ENCODE measurements at places on chromosomes 6 and 20.

DNA sequence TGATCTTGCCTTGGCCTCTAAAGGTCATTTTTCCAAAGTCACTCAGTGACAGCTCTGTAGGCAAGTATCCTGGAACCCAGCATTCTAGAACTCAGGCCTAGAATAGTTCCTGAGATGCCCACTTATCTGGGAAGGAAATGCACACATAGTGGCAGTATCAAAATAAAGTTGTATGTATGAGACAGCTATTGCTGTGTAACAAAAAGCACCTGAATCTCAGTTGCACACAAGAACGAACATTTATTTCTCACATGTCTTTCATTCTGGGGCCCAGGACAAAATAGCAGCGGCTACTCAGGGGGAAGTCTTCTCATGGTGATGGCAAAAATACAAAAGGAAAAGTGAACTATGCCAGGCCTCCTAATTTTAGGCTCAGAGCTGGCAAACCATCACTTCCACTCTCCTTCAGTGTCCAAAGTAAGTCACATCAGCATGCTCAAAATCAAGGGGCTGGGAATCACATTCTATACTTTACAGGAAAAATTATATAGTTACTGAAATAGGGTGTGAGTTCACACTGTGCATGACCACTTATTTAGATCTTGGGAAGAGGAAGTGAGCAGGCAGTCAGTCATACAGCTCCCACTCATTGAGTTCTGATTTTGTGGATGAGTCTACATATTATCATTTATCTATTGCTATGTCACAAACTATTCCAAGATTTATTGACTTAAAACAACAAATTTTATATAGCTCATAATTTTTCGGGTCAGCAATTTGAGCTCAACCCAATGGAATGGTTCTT is 133.7 kb upstream of the RIN2 start:
- DNase-seq, result no peak

- no peak for DNase-seq
These were observed 81.9 kb upstream of the TULP1 start for GRCh38 chr6:35594503-35595186.

- no peak for DNase-seq
These were observed 207.7 kb upstream of the PTCHD4 start for GRCh38 chr6:48318670-48319069.

- DNase-seq, result no peak
These were observed 57.1 kb downstream of the GOPC start for GRCh38 chr6:117545161-117545595.

- DNase-seq, result no peak
These were observed 47.5 kb upstream of the NUP153 start for GRCh38 chr6:17754254-17754653.

DNA sequence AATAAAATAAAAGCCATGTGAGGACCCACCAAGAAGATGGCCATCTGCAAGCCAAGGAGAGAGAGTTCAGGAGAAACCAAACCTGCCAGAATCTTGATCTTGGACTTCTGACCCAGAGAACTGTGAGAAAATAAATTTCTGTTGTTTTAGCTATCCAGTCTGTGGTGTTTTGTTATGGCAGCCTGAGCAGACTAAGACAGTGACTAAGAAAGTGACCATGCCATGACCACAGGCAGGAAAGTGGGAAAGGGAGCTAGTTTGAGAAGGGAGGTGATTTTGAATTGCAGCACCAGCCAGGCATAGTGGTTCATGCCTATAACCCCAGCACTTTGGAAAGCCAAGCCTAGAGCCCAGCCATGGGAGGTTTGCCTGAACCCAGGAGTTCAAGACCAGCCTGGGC is 21.9 kb upstream of the C6orf62 start:
- no peak for DNase-seq

DNA sequence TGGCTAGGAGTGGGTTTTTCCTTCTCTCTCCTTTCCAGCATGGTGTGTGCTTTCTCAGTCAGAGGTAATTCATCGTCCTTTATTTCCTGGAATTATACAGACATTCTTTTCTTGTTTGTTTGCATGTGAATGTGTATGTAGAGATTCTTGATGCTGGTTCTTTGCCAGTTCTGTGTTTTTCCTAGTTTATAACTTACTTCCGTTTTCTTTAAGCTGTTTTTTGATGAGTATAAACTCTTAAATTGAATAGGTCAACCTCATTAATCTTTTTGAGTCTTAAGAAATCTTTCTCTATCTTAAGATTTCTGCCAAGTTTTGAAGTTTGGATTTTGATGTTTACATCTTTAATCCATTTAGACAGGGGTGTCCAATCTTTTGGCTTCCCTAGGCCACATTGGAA is 38.7 kb downstream of the IGF2R start:
- no peak for DNase-seq

- no peak for DNase-seq
These were observed 721.9 kb upstream of the HS3ST5 start for GRCh38 chr6:115064680-115065079.

GRCh38 chr6:13429406-13429753 is 58.0 kb downstream of the GFOD1 start:
- no peak for DNase-seq

GRCh38 chr20:45827030-45827652 is at the start of gene TNNC2:
TNNC2 (minus strand) TSS chr20:45827312; CDS start chr20:45827248, 64 bp downstream.
- DNase-seq, result no peak

DNA sequence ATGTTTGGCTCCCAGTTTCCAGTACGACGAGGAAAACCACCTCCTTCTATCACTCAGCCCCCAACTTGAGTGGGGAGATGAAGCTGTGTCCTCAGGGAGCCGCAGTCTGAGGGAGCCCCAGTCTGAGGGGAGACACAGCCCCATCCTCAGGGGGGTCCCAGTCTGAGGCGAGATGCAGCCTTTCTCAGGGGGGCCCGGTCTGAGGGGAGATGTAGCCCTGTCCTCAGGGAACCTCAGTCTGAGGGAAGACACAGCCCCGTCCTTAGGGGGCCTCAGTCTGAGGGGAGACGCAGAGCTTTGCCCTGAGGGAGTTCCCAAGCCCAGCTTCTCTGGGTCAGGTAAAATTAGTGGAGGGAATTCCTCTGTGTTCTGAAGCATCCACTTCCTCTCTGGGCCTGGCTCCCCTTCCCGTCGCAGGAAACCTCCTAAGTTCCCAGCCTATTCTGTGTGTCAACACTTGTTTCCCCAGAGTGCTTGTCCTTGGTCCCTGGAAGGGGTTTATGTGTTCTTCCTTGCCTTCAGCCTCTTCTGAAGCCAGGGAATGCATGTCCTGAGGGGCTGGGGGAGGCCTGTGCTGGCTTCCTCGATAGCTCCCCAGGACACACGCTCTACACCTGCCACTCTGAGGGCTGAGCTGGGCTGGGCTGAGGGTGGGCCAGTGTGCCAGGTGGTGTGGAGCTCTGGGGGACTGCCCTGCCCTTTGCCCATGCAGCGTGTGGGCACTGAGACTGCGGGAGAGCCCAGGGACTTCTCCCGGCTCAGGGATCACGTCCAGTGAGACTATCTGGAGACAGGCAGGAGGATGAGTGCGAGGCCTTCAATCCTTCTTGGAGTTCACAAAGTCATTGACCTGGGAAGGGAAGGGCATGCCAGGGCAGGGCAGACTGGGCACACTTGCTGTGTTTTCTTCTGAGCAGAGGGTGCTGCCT is 55.4 kb downstream of the VEGFA start:
- DNase-seq, result no peak

DNA sequence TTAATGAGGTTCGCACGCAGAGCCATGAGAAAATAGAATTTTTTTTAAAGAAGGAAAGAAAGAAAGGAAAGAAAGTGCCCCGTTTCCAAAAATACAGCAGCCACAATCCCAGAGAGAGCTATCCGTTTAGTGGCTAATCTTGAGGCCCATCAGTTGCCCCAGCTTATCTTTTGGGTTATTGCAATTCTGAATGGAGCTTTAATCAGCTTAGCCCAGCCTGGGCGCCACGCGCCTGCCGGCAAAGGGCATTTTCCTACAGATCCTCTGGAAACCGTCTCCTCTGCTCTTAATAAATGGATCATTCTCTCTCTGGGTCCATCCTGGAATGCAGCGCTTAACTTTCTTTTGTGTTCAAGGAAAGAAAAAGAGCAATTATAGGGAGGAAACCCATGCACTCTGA is 413.3 kb downstream of the MAFB start:
- no peak for DNase-seq

- no peak for DNase-seq
These were observed 66.6 kb downstream of the CDH26 start for GRCh38 chr20:60024801-60025200.

- DNase-seq, result peak; percentile 54
These were observed 595 bp downstream of the FBXO5 start for GRCh38 chr6:152981989-152982903.

DNA sequence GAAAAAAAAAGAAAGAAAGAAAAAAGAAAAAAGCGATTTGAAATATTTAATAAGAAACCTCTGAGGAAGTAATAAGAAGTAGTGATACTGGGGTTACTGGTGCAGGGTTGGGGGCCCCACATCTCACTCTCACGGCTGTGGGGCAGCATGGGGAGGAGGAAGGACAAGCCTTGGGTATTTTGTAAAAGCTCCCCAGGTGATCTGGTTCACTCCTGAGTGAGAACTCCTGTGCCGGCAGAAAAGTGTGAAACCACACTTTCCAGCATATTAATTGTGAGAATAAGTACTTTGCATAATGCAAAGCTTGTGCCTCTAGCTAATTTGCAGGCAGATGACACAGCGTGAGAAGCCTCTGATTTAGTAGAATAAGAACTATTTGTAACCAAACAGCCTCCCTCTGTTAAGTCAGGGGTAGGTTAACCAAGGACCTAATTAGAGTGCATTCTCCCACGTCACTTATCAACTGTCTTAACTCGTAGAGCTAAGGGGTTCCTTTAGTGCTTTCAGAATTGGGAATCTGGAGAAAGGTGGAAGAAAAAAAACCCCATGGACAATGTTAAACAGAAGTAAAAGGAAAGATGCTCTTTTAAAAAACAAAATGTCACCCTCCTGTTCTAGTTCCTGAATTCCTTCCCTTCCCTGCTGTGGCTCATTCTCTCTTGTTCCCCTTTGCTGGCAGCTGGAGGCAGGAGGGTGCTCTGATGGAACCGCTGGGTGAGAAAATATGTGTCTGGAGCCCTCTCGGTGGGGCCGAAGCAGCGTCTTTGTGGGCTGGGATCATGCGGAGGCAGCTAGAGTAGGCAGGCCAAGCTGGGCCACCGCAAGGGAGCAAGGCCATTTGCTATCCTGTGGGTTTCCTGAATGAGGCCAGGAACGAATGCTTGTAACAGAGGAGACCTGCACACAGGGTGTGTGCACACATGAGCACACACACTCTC is 108.7 kb downstream of the FYN start:
- DNase-seq, result peak; percentile 70

- DNase-seq, result no peak
These were observed 41.0 kb downstream of the TRAM2 start for GRCh38 chr6:52535711-52536423.

DNA sequence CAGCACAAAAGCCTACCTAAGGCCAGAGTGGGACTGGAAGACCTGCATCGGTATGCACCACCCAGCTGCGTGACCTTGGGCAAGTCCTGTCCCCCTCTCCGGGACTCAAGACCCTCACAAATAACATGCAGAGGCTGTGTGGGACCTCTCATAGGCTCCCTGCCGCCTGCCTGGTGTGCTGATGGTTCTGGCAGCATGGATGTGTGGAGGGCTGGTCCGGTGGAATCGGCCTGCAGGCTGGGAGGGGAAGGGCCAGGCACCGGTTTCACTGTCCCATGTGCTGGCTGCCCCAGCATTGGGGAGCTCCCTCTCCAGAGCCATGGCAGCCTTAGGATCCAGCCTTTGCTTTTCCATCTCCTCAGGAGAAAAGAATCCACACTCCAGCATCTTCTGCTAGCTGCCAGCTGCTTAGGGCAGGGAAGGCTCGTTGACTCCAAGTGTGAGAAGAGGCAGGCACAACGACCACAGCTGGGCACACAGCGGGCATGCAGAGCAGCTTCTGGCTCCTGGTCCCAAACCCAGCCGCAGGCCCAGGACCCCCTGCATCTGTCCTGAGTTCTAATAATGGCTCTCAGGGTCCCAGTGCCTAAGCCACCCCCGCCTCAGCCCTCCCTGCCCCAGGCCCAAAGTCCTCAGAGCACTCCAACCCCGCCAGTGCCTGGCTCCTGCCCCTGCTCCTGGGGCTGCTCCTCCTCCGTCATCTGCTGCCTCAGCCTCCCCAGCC is 32.5 kb downstream of the TFEB start:
- no peak for DNase-seq

- DNase-seq, result no peak
These were observed 5.6 kb downstream of the NR2E1 start for GRCh38 chr6:108171291-108171917.

DNA sequence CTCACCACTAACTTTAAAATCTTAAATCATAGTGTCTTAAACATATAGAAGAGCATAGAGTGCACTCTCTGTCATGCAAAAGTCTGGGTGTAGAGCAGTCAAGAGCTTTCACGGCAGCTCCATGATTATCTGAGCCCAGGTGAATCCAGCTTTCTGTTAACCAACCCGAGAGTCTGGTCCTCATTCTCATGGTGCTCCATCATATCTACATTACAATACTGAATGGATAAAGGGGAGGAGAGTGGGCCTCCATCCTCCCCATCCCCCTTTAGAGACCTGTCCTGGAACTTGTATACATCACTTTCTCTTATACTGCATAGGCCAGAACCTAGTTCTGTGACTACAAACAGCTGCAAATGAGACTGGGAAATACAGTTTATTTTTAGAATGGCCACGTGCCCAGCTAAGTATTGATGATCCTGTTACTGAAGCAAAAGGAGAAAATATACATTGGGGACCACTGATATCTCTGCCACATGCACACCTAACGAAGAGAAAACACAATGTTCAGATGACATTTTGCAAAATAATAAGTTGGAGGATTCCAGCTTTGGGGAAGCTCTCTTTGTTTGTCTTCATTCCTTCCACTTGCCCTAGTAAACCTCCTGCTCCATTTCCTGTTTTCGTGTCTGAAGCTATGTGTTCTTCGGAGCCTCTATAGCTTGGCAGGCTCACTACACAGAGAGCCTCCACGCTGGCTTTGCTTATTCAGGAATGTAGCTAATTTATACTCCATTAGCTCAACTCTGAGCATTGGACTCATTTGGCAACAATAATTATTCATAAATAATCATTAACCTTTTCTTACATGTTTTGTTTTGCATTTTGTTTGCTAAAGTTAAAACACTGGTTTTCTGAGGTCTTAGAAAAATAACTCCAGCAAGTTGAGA is 110.1 kb downstream of the IYD start:
- no peak for DNase-seq

GRCh38 chr6:158018041-158018771 is 36.5 kb downstream of the SYNJ2 start:
- DNase-seq, result no peak

DNA sequence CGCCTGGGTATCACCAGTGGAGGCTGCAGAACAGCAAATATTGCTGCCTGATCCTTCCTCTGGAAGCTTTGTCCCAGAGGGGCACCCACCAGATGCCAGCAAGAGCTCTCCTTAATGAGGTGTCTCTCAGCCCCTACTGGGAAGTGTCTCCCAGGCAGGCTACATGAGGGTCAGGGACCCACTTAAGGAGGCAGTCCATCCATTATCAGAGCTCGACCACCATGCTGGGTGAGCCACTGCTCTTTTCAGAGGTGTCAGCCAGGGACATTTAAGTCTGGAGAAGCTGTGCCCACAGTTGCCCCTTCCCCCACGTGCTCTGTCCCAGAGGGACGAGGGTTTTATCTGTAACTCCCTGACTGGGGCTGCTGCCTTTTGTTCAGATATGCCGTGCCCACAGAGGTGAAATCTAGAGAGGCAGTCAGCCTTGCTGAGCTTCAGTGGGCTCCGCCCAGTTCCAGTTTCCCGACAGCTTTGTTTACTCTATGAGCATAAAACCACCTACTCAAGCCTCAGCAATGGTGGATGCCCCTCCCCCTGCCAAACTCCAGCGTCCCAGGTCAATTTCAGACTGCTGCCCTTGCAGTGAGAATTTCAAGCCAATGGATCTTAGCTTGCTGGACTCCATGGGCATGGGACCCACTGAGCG is 25.9 kb upstream of the AIG1 start:
- DNase-seq, result no peak

Data from stimulated activated CD8-positive, alpha-beta memory T cell treated with anti-CD3 and anti-CD28 coated beads, Interleukin-4, amount 100 ng/mL, for 48 hours (primary cell).